A673 (cell line): ENCODE measurements at places on chromosomes 4 and X. TPM values are rescaled to one million over a fixed set of nuclear protein-coding genes. Genes with fewer than 3 reads are reported as not detected.

- no peak for DNase-seq
Measured at GRCh38 chr4:170234800-170235199, 145.0 kb upstream of the AADAT start.

DNA sequence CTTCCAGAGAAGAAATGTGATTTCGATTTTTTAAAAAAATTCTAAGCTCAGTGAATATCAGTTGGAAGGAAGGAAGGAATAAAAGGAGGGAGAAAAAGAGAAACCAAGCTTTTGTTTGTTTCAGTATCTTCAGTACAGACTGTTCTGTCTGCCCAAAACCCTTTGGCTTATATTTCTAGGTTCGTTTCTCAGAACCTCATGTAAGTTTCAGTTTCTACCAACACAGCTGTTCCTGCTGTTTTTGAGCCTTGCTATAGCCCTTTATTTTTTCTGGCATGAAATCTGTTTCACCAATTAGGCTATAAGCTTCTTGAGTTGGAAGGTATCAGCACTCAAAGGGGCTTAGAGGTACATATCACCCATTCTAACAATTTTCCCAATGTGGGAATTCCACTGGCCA, 157.9 kb downstream of the GBA3 start:
- no peak for DNase-seq

GRCh38 chrX:22534643-22535042, 261.9 kb downstream of the CBLL2 start:
- peak; percentile 5 for DNase-seq

The CSN1S1 gene
- total RNA-seq, result not detected in 2 replicates

The NEUROG2 gene
- not detected in 2 replicates for total RNA-seq

The CYTL1 gene
- total RNA-seq, result 7.5 and 9.1 TPM in 2 replicates

The RHOXF1 gene
- not detected in 2 replicates for total RNA-seq

The IL3RA gene
- total RNA-seq, result 0.49 and 0.52 TPM in 2 replicates

The RHOXF2 gene
- total RNA-seq, result not detected in 2 replicates
